Thymus (tissue), 14 donors: ENCODE measurements at places on chromosomes 4 and X. TPM values are rescaled to one million over a fixed set of nuclear protein-coding genes. Genes with fewer than 3 reads are reported as not detected.

GRCh38 chr4:30396772-30397475 is 323.2 kb upstream of the PCDH7 start:
- H3K36me3 ChIP-seq, result no peaks in the 10 kb centered on the region
- H3K4me1 ChIP-seq, result no peaks in the 10 kb centered on the region
- no peak overlapping the region for H3K4me3 ChIP-seq
- H3K27ac ChIP-seq, result no peak overlapping the region
- H3K27me3 ChIP-seq, result no peaks in the 10 kb centered on the region

GRCh38 chr4:48633657-48634056 is 143.6 kb downstream of the ZAR1 start:
- no peaks in the 10 kb centered on the region for H3K27me3 ChIP-seq
- H3K4me3 ChIP-seq, result no peak overlapping the region
- DNase-seq, result no peak
- no peak overlapping the region for H3K27ac ChIP-seq
- H3K36me3 ChIP-seq, result no peaks in the 10 kb centered on the region

DNA sequence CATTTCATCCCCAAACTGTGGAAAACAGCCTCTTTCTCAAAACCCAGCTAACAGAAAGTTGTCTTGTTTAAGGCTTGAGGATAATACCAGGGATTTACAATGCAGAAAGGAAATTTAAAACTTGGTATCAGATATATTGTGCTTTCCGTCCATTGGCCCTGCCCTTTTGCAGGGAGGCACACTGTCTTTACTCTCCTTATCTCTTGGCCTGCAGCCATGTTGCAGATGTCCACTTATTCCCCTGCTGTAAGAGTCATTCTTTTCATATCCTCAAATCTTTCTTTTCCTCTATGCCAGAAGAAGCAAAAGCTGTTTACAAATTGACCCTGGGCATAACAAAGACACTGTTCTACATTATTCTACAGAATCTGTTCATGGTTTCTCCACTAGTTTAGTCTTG is 75.6 kb upstream of the DYNLT3 start:
- no peaks in the 10 kb centered on the region for H3K4me1 ChIP-seq
- no peak overlapping the region for H3K4me3 ChIP-seq
- no peaks in the 10 kb centered on the region for H3K36me3 ChIP-seq
- no peaks in the 10 kb centered on the region for H3K27me3 ChIP-seq

- no peak for DNase-seq
- peaks cover 62% of the 10 kb centered on the region for H3K27me3 ChIP-seq
- peak within 1 kb of the TSS; percentile 38 for H3K27ac ChIP-seq
- H3K36me3 ChIP-seq, result no peaks in the 10 kb centered on the region
- peaks cover 15% of the 10 kb centered on the region for H3K4me1 ChIP-seq
These were observed at the start of gene UNC5C for GRCh38 chr4:95548738-95549245. Gene UNC5C (minus strand): TSS chr4:95548973.

- H3K27me3 ChIP-seq, result no peaks in the 10 kb centered on the region
- H3K4me3 ChIP-seq, result no peak overlapping the region
- no peaks in the 10 kb centered on the region for H3K4me1 ChIP-seq
- no peak overlapping the region for H3K27ac ChIP-seq
- H3K36me3 ChIP-seq, result no peaks in the 10 kb centered on the region
These were observed 8.4 kb upstream of the MEPE start for GRCh38 chr4:87824352-87824751.

LANCL3 gene
- total RNA-seq, result 0.24 TPM

SH2D1A gene
- total RNA-seq, result 218 TPM
